Left renal cortex interstitium (tissue), 4 donors: ENCODE measurements at places on chromosomes 3 and 15.

- no peak for DNase-seq
These were observed 40.4 kb downstream of the GPD1L start for GRCh38 chr3:32146746-32147211.

DNA sequence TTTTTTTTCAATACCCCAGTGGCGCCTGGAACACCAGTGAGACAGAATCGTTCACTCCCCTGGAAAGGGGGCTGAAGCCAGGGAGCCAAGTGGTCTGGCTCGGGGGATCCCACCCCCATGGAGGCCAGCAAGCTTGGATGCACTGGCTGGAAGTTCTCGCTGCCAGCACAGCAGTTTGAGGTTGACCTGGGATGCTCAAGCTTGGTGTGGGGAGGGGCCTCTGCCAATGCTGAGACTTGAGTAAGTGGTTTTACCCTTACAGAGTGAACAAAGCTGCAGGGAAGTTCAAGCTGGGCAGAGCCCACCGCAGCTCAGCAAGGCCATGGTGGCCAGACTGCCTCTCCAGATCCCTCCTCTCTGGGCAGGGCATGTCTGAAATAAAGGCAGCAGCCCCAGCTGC, 276.2 kb upstream of the CNTN6 start:
- no peak for DNase-seq

- DNase-seq = no peak
These were observed 24.7 kb upstream of the SEMA3F start for GRCh38 chr3:50130436-50130835.

GRCh38 chr3:115885621-115886020, 262.3 kb downstream of the GAP43 start:
- DNase-seq = no peak

DNA sequence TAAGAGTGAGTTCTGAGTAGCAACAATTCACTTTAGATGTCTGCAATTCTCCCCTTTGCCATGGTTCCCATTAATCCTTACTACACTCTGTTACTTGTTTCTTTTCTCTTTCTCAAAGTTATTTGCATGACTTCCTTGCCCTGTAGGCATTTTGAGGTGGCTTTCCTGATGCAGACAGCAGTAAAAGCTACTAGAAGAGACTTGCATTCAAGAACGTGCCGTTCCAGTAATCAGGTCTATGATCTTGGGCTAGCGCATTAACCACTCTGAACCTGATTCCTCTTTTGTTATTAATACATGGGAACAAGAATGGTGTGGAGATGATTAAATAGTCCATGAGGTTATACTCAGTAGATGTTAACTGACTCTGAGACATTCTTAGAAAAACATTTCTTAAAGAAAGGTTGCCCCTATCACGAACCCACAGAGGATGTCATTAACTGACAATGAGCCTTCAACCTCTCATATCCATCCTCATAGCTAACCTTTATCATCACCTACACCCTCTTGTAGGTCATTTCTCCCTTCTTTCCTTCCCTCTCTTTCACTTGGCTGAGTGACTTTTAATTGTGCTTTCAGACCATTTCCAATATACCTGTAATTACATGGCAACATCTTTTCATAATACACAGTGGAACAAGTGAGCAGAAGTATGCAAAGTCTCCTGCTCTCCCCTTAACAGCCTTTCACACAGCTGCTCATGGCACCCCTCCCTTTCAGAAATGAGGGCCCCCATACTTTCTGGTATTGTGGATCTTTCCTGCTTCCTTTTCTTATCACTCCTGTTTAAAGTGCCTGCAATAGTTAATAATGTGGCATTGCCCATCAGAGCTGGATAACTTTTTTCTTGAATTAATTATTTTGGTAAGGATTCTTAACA, 175.9 kb downstream of the CHST2 start:
- no peak for DNase-seq

- DNase-seq = no peak
These were observed 16.0 kb upstream of the LRRN1 start for GRCh38 chr3:3783210-3783609.
